Midbrain (tissue), 1 donor: ENCODE measurements at places on chromosomes 4 and X.

GRCh38 chrX:103398421-103398864, 22.1 kb downstream of the BEX3 start:
- DNase-seq, result no peak

DNA sequence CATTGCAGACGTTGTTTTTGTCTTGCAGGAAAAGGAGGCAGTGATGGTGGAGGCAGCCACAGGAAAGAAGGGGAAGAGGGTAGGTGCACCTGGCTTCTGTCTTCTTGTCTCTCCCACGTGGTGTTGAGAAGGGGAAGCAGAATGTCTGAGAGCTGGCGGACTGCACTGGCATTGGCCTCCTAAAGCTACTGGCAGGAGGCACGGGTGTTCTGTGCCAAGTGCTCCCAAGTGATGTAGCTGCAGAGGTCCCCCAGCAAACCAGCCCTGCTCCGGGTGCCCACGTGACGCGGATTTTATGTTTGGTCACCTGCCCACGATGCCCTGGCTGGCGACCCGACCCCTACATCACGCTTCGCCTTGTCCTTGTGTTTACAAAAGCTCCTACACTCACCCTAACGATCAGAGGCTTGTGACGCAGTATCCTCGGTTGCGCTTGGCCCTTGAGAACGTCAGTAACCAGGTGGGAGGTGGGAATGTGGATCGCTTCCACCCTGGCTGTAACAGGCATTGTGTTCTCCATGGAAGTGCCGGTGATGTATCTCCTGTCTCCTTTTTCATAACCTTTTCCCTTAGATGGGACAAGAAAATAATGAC, 28.5 kb upstream of the XG start:
- DNase-seq, result no peak

GRCh38 chr4:13777341-13777740, 149.8 kb upstream of the BOD1L1 start:
- no peak for DNase-seq

- no peak for DNase-seq
Measured at GRCh38 chr4:72846280-72847111, 223.0 kb downstream of the COX18 start.

DNA sequence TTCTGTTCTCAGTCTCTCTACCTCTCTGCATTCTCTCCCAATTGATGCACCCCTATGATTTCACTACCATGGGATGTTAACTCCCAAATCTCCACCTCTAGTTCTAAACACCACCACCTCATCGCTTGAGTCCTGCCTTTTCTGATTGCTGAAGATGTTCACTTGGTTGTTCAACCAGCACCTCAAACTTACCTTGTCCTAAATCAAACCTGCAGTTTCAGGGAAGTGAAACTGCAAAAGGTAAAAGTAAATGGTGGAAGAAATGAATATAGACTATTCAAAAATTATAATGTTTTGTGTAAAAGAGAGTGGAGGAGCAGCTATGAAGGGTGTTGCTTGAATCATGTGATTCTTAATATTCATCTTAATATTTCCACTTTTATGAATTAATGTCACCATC, 91.0 kb downstream of the PDE5A start:
- no peak for DNase-seq

DNA sequence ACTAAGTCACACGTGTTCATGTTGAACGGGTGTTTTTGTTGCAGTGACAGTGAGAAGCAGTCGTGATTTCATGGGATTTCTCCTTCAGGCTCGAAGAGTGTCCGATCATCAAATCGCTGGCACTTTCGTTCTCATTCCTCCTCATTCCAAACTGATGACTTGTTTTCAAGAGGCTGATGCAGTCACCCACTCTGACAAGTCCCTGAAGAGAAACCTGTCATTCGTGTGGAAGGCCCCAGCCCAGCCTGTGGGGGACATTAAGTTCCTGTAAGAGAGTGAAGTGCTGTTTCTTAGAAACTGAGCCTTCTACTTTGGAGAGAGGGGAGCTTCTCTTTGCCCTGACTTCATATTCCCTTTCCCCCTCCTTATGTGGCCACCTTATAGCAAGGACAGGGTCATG, 8.0 kb downstream of the REELD1 start:
- no peak for DNase-seq
